Activated CD8-positive, alpha-beta memory T cell treated with anti-CD3 and anti-CD28 coated beads, Interleukin-2, amount 50 U/mL, for 4 hours (primary cell): ENCODE measurements at places on chromosomes 16 and 17.
A peak's percentile ranks its signal among the peaks of the same experiment; 100 is the strongest.

DNA sequence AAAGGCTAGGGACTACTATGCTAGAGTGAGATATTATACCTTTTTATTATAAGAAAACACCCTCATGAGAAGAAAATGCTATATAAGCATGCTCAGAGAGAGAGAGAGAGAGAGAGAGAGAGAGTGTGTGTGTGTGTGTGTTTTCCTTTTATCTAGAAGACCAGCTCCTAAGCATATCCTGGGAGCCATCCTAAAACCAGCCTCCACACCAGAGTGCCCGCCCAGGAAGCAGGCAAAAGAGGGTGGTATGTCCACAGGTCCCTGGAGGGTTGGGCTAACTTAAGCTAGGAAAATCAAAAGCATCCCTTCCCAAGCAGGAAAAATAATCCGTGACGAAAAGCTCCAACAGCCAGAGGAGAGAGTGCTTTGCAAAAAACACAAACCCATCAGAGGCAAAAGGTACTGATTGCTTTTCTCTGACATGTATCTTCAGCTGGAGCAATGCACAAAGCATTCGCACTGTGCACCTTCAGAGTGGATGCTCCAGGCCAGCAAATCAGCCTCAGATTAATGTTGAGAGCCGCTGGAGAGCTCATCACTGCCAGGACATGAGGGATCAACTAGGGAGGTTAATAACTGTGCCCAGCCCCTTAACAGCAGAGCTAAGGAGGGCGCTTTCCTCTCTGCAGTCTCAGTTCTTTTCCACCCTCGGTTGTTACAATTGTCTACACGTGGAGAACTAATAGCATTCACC is 125.1 kb downstream of the SLC39A11 start:
- DNase-seq = no peak

DNA sequence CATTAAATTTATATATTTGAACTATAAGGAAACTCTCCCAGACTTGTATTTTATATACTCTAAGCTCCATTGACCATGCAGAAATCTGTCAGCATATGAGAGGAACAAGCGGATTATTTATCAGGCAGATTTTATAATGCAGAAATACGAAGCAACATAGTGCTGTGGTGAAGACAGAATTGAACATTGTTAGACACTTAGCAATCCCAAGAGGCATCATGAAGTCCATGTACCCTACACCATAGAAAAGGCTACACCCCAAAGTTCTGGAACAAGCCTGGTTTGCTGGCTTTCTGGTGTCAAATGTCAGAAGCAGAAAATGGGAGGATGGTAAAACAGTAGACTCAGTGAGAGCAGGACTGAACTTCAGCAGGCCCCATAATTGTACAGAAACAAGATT is 241.1 kb downstream of the PRKCA start:
- no peak for DNase-seq

DNA sequence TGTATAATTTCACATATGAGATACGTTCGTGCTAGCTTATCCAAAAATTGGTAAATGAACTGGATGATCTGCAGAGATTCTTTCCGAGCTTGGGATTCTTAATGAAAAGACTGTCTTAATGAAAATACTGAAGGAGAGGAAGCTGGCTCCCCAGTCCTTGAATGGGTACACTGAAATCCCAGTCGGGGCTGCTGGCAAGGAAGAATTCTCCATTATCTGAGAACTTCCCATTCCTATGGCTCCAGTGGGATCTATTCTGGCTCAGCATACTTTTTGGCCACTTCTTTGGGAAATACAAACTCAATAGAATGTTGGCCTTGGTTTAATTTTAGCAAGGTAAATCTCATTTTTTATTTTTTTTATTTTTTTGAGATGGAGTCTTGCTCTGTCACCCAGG is 23.7 kb upstream of the SLC35B1 start:
- no peak for DNase-seq

- no peak for DNase-seq
Measured at GRCh38 chr17:72724267-72724666, 368.2 kb downstream of the SLC39A11 start.

- no peak for DNase-seq
Measured at GRCh38 chr17:73524941-73525679, 119.1 kb downstream of the SDK2 start.

GRCh38 chr17:50218771-50219315 is 17.4 kb upstream of the COL1A1 start:
- no peak for DNase-seq

DNA sequence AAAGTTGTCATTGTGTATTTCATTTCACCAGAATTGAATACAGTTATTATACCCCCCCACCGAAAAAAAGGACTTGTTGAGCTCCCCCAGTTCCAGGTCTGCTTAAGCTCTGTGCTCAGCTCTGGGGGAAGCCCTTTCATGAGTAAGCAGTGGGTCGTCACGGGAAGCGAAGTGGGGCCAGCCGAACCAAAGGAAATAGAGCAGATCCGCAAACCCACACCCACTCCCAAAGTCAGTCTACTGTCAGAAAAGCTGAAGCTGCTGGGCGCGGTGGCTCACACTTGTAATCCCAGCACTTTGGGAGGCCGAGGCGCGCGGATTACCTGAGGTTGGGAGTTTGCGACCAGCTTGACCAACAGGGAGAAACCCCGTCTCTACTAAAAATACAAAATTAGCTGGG is 50.1 kb downstream of the PECAM1 start:
- peak; percentile 33 for DNase-seq

DNA sequence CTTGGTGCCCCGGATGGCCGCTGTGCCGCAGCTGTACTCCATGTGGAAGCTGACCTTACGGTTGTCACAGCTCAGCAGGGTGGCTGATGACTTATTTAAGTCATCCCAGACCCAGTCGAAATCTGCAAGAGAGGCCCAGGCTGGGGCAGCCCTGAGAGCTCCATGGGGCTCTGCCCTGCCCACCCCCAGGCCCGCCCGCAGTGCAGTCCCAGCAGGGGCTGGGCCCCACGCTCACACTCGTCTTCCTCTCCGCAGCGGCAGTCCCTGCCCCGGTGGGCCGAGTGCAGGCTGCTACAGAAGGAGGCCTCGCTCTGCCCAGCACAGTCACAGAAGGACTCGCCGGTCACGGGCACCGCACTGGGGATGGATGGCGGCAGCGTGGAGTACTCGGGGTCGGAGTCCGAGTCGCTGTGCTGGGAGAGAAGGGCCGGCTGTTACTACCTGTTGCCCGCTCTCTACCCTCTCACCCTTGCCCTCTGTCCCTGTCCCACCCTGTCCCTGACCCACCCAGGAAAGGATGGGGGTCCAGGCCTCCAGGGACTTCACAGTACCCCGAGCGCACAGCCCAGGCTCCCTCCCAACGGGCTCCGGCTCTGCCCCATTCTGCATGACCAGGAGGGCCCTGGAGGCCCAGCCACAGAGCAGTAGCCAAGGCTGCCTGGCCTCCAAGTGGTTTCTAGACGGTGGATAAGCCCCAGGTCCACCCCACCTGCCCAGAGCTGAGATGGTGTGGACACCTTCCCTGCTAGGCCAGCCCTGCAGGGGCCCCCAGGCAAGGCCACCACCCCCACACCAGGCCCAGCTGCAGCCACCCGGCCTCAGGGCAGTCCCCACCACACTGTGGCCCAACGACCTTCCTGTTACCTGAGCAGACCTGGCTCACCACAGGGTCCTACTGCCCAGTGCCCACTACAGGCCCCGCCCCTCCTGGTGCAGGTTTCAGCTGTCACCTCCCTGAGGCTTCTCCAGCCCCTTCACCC is 3.9 kb downstream of the SPSB3 start:
- no peak for DNase-seq

DNA sequence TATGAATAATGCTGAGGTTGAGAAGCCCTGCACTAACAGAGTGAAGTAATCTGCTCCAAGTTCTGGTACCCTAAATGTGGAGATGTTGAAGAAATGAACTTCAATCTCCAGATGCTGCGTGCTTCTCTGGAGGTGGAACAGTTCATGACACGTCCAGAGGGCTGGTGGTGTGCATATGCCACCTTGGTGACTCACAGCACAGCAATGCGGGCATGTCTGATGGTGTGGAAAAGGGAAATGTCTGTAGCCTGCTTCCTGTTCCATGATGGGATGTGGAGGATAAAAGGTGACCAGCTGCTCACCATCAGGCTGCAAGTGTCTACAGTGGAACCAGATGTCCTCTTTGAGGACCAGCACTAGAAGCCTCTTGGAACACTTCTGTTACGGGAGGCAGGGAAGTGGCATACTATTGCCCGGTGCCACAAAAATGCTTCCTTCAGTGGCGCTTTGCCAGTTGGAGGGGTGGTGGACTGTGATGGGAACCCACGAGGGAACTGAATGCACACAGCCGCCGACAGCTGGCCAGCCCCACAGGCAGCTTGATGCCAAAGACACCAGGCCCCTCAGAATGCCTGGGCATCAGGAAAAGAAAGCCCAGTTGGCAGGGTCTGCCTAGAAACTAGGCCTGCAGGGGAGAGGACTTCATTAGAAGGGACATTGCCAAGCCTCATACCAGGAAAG is 19.9 kb downstream of the SNX11 start:
- no peak for DNase-seq
